ENCODE measurements at places on chromosomes 12 and 14. TPM values are rescaled to one million over a fixed set of nuclear protein-coding genes. Genes with fewer than 3 reads are reported as not detected.

GRCh38 chr14:61109288-61109687 lies 128.2 kb downstream of the SLC38A6 start:
- DNase-seq = no peak

Gene TAS2R7
- not detected for total RNA-seq

Gene PLA2G1B
- not detected for total RNA-seq

DNA sequence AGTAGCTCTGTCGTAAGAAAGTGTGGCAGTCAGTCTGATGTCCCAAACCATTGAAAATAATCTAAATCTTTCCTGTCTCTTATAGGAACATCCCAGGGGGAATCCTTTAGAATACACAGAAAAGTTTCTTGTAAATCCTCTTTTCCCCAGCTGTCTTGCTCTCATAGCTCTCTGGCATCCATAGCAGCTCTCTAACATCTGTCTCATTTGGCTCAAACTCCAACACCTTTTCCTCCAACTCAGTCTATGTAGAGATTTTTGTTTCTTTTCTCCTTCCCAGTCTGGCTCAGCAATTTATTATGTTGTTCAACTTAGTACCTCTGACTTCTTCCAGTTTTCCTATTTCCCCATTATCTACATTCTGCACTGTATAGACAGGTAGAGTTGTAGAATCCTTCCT lies 84.4 kb upstream of the NEDD1 start:
- DNase-seq = no peak

DNA sequence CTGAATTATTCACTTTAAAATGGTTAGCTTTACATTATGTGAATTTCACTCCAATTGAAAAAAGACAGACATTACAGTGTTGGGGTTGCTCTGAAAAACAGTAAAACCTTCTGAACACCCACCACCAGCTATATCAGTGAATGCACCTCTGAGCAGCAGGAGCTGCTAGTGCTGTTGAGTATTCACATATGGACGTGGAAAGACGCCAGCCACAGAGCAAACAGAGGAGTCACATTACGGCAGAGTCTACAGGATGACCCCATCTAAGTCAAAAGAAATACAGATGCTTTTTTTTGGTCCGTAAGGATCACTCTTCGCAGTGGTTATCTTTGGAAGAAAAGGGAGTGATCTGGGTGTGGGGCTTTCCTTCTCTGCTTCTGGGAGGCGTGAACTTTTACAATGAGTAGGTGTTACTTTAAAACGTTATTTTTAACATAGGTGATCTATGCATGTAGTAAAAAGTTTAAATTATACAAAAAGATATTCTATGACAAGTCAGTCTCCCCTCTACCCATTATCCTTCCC lies 4.5 kb downstream of the HVCN1 start:
- DNase-seq = no peak

- no peak for DNase-seq
Measured at GRCh38 chr14:31529053-31529452, 32.2 kb upstream of the NUBPL start.

- no peak for DNase-seq
Measured at GRCh38 chr12:79844693-79845092, 90.2 kb downstream of the PPP1R12A start.

Gene IL31
- total RNA-seq = 5.1 TPM
